Endothelial cell (in vitro differentiated cells): ENCODE measurements at places on chromosomes 2 and 18.
A peak's percentile ranks its signal among the peaks of the same experiment; 100 is the strongest.

DNA sequence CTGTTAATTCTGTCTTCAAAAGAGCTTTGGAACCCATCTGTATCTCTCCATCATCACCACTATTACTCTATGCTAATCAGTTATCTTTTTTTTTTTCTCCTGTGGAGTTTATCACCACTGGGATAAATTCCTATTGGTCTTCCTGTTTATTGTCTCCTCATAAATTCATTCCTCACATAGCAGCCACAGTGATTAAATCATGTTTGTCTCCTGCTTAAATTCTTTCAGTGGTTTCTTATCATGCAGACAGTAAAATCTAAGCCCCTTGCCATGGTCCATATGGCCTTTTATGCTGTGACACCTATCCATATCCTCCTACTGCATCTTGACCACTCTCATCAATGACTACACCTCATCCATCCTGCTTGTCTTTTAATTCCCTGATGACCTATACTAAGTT lies 239.8 kb upstream of the ZEB2 start:
- no peak for DNase-seq

GRCh38 chr2:196719110-196719872 lies 79.8 kb downstream of the CCDC150 start:
- DNase-seq = peak; percentile 15

DNA sequence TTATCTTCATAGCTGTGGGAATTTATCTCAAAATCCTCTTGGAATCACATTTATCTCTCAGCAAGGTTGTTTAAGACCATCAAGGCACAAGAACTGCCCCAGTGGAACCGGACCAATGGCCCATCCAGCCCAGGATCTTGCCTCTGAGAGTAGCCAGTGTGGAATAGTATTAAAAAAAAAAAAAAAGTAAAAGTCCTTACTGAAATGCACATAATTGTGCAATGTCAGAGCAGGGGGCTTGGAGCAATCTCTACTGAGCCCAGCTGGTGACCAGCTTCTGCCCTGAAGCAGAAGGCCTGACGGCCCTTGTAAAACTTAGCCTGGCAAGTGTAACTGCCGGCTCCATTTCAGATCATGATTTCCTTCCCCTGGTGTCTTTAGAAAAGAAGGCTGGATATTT lies 355.6 kb upstream of the PIK3C3 start:
- DNase-seq = no peak

DNA sequence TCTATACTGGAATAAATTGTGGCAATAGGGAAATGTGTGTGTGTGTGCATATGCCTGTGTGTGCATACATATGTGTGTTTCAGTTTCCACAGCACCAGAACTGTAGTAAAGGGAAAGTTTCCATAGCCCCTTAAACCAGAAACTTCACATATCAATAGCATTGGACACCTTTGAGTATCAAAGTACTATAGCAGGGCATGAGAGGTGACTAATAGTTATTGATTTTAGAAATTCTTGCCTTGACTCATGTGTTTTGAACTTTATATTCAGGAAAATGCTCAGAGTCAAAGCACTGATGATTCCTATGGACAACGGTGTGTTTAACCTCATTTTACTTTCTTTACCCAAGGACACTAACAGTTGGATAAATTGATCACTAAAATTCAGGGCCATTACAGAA lies 50.0 kb downstream of the SLC9A2 start:
- no peak for DNase-seq

- no peak for DNase-seq
Observed at GRCh38 chr2:133777574-133777960, 209.3 kb upstream of the NCKAP5 start.

DNA sequence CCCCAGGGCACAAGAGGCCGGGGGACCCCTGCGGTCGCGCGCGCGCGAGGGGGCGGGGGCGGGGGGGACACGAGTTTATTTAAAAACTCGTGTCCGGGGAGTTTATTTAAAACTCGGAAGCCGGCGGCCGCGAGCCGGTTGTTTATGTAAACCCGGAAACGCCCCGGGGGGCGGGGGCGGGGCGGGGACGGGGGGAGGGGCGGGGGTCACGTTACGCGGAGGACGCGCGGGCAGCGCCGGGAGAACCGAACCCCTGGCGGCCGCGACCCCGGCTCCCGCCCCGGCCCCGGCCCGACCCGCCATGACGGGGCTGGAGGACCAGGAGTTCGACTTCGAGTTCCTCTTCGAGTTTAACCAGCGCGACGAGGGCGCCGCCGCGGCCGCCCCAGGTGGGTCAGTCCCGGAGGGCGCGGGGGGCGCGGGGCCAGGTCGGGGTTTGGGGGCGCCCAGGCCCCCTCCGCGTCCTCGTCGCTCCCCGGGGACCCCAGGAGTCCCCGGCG lies 4.4 kb downstream of the NFATC1 start:
- no peak for DNase-seq

DNA sequence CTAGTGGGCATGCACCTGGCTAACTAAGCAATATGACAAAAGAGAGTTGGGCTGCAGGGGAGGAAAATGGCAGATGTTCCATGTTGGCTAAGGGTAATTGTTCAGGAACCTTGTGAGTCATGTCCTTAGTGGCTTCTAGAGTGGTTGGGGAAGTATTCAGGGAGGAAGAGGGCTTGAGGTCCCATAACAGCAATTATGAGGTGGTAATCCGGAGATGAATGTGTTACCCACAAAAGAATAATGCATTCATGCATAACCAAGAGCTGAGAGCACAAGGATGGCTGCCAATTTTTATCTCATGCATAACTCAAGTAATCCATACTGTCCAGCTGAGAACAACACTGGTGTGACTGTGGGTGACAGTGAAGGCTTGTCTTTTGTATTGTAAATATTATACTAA lies 42.9 kb downstream of the TMEFF2 start:
- no peak for DNase-seq

GRCh38 chr18:36672437-36673344 lies 156.1 kb downstream of the TPGS2 start:
- no peak for DNase-seq

DNA sequence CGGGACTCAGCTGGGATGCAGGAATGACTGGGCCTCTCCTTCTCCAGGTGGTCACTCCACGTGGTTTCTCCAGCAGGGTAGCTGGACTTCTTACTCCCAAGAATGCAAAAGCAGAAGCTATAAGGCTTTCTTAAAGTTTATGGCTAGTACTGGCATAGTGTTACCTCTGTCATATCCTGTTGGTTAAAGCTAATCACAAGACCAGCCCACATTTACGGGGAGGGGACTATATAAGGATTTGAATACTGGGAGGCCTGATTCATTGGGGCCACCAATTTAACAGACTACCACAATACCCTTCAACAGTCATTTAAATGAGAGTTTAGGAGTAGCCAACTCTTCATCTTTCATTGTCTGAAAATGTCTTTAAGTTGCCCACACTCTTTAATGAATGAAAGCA lies 94.4 kb upstream of the TSPYL6 start:
- no peak for DNase-seq

GRCh38 chr2:172284209-172284608 lies 143.2 kb upstream of the ITGA6 start:
- no peak for DNase-seq

DNA sequence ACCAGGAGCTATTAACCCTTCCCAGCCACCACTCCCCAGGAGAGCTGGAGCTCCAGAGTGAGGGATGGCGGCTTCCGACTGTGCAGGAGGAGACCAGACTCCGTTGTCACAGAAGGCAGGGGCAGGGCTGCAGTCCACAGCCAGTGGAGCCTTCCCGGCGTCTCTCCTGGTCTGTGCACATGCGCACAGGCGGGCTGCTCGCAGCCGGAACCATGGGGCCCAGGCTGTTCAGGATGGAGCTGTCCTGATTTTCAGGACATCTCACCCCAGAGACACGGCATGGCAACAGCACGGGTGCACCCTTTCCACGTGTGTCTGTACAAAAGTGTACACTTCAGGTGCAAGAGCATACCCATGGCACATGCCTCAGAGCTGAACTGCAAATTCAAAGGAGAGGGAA lies 28.9 kb downstream of the EIPR1 start:
- no peak for DNase-seq

DNA sequence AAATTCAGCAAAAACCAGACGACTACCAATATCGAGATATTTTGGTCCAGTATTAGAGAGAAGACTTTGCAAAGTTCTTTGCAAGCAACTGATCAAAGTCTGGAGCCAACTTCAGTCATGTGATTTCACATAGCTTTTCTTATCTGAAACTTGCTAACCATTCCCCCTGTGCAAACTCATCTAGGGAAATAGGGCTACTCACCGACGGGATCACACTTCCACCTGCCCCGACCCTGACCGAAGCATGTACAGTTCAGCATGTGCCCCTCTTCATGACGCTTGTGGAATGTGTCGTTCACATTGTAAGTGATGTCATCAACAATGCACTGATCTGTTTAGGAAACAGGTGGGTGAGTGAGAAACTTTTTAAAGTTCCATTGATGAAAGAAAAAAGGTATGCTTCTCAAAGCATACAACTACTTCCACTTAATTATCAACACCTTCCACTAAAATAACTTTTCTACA lies 15.4 kb downstream of the FN1 start:
- no peak for DNase-seq

GRCh38 chr2:170843656-170844055 lies 27.0 kb downstream of the GAD1 start:
- no peak for DNase-seq
